Left ventricle myocardium inferior (tissue), 1 donor: ENCODE measurements at places on chromosomes 3 and 15. TPM values are rescaled to one million over a fixed set of nuclear protein-coding genes. Genes with fewer than 3 reads are reported as not detected.

Gene NPAP1
- total RNA-seq, result not detected

Gene EPHA3
- total RNA-seq, result 3.5 TPM

Gene CCK
- total RNA-seq, result not detected

Gene TMC3
- not detected for total RNA-seq

Gene TBL1XR1
- total RNA-seq, result 102 TPM

Gene SLC24A5
- total RNA-seq, result not detected

Gene ZNF501
- 5.3 TPM for total RNA-seq

Gene MYO5A
- 6.5 TPM for total RNA-seq

- peak; percentile 37 for DNase-seq
Observed at GRCh38 chr3:190514413-190515153, 698 bp downstream of the IL1RAP start.

DNA sequence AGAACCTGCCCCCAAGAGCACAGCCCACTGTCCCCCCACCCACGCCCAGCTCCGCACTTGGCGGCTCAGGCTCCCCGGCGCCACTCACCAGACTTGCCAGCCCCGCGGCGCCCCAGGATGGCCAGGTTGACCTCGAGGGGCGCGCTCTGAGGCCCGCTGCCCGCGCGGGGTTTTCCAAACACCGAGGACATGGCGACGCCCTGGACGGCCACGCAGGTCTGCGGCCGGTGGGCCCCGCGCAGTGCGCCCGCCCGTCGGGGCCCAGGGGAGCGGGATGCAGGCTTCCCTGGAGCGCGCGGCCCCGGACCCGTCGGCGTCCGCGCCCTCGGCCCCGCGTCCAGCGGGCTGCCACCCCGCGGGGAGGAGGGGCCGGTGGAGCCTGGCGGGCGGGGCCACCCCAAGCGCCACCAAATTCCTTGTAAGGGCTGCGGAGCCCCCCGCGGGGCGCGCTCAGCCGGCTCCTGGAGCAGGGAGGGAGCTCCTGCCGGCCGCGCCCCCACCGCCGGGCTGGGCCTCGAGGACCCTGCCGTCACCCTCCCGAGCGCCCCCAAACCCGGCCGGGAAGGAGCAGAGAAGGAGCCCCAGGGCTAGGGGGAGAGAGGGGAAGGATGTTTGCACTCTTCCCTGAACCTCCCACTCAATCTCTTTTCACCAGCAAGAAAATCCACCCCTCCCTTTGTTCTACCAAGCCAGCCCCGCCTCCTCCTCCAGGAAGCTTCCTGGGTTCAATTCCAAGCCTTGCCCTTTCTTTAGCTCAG is at the start of gene RASL12:
Gene RASL12 (minus strand): TSS at position 347 of the 758 bp plus-strand sequence. CDS start 156 bp downstream, at position 191.
- peak; percentile 52 for DNase-seq

DNA sequence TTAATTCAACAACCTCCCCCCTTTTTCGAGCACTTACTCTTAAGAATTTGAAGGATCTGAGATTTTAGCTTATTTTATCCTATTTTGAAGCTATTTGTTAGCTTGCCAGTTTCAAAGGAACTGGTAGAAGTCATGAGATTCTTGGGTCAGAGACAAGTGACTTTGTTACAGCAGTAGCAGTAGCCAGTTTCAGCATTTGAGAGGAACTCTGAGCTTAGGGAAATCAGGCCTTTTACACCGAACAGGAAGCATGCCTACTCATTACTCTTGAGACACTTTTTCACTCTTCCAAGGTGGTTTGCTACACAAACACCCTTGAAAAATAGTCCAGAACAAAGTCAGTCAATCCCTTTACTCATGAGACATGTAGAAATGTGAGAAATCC is 24.5 kb upstream of the TM4SF1 start:
- no peak for DNase-seq

DNA sequence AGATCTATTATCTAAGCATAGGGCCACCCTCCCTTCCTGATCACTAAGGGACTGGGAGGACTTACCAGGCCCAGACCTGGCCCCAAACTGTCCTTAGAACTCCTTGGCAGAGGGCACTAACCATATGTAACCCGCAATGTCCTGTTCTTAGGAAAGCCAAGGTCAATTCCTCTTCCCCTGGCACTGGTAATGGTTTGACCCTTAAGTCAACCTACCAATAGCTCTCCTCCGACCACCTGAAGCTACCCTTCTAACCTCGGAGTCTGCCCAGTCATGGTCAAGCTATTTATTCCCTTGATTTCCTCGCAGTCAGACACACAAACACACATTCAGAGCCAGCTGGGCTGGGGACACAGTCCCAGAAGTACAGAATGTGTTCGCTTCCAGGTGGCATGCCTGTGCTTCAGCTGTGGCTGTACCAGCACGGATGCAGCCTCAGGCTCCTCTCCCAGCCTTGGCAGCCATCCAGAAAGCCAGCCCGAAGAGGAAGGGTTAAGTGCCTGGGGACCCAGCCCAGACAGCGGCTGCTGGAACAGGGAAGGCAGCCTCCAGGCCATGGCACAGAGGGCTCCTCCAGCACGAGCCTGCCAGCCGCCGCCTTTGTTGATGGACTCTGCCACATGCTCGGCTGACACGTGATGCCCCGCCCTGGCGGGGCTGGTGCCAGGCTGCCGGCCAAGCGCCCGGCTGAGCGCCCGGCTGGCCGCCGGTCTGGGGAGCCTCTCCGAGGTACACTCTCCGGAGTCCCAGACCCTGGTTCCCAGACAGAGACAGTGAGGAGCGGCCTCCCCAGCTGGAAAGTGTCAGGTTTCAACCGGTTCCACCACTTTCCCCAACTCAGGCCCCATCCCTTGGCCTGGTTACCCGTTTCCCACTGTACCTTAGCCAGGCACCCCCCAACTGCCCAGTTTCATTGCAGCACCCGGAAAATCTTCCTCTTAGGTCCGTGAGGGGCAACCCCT is 5.5 kb downstream of the BMF start:
- peak; percentile 83 for DNase-seq

- no peak for DNase-seq
Observed at GRCh38 chr3:139687431-139687830, 9.7 kb upstream of the NMNAT3 start.

DNA sequence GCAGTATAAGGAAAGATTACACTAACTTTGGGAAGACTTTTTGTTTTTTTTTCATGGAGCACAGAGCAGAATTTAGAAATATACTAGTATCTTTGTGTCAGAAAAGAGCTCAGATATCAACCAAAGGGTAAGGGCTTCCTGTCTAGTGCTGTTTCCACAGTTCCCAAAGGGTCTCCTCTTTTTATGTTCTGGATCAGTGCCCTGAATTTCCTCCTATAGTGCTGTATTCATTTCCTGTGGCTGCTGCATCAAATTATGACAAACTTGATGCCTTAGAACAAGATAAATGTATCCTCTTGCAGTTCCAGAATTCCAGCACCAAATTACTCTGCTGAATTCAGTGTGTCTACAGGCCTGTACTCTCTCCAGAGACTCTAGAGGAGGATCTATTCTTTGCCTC is 219.8 kb upstream of the THRB start:
- DNase-seq, result no peak
